ENCODE measurements at places on chromosomes 12 and 14.

DNA sequence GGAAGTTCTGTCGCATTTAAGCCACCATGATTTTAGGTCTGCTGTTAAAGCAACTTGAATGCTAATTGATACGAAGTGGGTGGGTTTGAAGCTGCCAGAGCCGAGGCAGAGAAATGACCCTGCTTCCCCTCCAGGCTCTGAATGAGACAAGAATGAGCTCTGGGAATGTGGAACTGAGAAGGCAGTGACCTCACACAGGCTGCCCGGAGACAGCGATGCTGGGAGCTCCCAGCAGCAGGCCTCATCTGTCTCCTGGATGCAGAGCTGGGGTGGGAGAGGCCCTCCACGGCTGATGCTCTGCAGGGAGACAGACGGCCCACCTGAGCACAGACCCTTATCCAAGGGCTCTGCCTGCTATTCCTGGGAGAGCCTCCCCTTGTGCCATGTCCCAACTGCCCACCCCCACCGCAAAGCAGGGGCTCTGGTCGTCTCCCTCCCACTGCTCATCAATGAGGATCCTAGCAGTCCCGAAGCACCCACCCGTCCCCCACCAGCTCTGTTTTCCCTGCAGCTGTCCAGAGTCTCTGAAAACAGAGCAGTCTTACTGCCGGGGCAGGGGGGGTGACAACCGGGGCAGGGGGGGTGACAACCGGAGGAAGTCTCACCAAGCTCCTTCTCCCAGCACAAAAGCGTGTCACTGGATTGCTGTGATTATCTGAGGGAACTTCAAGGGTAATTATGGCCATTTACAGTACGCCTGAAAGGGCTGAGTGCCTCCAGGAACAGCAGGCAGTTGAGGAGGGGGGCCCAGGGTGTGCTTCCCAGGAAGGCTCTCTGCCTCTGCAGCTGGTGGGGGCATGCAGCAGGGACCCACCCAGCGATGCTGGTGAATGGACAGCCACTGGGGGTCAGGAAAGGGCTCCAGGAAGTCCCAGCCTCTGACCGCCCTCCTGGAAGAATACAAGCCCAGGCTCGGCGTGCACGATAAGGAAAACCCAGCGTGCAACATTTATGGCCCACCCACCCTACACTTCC lies 67.8 kb downstream of the CHGA start:
- DNase-seq: no peak

DNA sequence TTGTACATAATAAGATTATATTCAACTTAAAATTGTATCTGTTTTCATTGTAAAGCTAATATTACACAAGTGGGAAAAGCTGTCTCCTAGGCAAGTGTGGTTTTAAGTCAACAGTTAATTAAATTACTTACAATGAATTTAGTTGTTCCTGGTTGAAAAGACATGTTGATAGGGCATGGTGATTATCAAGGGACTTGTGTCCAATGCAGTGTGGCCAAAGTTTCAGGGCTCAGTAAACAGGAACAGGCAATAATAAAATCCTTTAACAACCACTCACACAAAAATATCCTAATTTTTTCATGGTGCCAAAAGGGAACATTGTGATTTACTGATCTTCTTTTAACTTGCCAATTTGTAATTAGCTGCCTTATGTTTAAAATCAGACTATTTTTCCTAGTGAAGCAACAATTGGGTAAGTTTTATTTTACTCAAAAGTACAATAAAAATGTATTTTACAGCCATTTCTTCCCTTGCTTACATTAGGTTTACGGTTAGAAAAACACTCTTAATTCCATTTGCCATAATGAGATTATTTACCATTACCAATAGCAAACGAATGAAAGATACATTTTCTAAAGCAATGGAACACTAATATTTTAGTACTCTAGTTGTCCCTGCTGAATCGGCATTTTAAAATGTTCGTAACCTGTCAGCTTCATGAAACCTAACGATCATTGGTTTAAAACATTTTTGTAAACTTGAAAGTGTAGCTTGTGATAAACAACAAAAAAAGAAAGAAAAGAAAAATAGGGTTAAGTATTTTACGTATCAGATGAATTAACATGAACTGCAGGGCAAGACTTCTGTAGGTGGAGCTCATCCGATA lies 1.8 kb upstream of the WNK1 start:
- DNase-seq: peak; percentile 51

DNA sequence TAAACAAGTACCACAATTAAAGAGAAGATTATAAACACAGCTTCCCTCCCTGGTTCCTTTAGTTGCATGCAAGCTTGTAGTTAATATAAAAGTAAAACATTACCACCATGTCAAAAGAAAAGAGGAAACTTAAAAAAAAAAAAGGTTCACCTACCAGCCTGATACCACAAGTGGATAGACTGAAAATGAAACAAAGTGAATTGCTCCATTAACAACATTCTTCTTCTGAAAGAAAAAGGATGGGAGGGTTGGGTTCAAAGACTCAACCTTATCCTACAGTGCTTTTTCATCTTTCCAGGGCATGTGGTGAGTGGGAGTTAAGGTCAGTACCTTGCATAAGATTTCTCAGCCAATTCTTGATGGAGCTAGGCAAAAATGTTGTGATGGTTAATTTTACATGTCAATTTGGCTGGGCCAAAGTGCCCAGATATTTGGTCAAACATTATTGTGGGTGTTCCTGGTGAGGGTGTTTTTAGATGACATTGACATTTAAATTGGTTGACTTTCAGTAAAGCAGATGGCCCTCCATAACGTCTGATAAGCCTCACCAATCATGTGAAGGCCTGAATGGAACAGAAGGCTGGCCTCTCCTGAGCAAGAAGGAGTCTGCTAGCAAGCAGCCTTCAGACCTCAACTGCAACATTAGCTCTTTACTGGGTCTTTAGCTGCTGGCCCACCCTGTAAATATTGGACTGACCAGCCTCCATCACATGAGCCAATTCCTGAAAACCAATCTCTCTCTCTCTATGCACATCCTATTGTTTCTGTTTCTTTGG lies 28.8 kb downstream of the VCPKMT start:
- peak; percentile 49 for DNase-seq

- peak; percentile 53 for DNase-seq
Observed at GRCh38 chr14:90518941-90519256, 122.1 kb downstream of the CALM1 start.

DNA sequence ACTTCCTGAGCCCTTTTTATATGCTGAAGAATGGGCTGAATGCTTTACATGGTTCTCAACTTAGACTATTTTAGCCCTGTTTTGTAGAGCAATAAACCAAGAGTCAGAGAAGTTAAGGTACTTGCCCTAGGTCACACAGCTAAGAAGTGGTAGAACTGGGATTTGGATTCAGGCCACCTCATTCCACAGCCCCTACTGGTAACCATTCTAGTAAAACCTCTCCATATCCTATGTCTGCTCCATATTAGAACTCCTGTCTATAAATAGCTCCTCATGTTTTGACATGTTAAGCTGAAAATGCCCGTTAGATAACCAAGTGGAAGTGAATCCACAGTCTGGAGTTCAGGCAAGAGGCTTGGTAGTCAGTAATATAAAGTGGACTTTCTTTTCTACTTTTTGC lies 111.6 kb downstream of the HECTD4 start:
- DNase-seq: no peak

GRCh38 chr14:104107611-104108569 lies 22.4 kb downstream of the ASPG start:
- DNase-seq: no peak

DNA sequence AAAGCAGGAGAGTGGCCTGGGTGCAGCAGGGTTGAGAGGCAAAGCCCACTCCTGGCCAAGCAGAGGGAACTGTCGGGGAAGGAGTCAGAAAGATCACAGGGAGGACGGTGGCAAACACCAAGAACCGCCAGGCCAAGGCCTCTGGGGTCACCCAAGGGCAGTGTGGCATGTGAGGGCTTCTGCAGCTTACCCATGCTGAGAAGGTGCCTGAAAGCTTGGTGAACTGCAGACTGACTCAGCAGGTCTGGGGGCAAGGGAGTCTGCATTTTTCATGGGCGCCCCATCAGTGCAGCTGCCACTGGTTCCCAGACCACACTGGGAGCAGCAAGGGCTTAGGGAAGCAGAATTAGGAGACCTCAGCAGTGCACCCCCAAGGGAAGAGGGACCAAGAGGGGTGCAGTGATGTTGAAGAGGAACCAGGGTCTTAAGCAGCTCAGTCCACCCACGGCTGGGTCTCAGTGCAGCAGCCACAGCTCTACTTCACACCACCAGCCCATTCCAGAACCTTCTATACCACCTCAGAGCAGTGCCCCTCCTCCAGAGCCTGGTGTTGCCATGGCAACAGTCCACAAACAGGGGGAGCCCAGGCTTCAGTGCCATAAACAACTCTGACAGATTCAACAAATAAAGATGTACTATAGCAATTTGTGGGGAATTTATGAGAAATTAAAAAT lies 59.4 kb downstream of the ITPK1 start:
- DNase-seq: no peak

DNA sequence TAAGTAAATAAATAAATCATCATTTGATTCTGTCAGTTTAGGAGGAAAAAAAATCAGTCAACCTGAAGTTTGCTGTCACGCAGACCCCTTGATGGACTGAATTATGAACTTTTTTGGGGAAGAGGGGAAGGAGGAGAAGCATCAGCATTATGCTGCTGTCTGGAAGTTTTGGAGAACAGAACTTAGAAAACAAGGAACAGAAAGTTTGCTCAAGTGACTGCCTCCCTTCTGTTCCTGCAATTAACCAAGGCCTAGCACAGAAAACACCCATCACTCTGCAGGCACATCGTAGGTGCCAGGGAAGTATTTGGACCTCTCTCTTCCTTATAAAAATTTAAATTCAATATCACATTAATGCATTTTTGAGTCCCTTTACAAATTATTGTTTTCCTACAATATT lies 283.8 kb downstream of the VRK1 start:
- DNase-seq: no peak

- peak; percentile 90 for DNase-seq
Observed at GRCh38 chr12:6312529-6313325, 2.2 kb downstream of the PLEKHG6 start.

- no peak for DNase-seq
Observed at GRCh38 chr12:12992418-12993130, 7.5 kb downstream of the HEBP1 start.

DNA sequence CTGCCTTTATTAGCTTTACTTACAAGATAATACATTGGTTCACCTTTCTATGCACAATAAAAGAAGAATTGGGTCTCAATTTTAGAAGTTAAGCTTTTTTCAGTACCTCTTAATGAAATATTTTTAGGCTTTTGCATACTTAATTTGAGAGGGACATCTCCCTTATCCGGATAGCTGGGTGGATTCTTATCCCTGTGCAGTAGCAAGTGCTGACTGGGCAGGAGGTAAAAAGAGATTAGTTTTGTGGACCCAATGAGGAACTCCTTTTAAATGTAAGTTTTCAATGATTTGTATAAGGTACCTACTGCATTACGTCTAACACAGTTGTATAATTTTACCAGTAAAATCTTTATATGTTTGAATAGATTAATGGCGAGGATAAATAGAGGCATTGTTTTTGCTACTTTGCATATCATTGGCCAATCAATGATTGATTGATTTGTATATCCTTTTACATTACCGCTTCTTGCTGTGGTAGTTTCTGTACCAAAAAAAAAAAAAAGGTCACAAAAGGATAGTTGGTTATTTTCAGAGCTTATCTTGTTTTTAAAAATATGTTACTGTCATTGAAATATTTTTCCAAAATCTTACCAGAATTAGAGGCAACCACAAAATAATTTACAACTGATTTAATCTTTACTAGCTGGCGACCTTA lies 2.2 kb downstream of the CPSF6 start:
- no peak for DNase-seq

GRCh38 chr14:50417853-50418252 lies 21.2 kb upstream of the CDKL1 start:
- DNase-seq: no peak

DNA sequence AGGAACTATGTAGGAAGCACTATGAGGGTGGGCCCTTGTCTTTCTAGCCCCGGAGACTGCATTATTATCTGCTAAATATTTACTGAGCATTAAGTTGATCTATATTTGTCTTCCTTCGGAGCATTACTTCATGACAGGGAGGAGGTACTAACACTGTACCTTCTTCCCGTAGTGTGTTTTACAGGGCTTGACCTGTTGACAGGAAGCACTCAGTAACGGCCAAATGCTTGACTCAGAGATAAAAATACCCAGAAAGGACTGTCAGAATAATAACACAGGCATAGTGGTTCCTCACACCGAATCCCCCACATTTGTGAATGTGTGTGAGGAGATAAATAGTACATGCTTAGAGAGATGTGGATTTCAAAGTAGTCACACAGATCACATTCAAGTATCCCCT lies 466.6 kb downstream of the EGLN3 start:
- no peak for DNase-seq

DNA sequence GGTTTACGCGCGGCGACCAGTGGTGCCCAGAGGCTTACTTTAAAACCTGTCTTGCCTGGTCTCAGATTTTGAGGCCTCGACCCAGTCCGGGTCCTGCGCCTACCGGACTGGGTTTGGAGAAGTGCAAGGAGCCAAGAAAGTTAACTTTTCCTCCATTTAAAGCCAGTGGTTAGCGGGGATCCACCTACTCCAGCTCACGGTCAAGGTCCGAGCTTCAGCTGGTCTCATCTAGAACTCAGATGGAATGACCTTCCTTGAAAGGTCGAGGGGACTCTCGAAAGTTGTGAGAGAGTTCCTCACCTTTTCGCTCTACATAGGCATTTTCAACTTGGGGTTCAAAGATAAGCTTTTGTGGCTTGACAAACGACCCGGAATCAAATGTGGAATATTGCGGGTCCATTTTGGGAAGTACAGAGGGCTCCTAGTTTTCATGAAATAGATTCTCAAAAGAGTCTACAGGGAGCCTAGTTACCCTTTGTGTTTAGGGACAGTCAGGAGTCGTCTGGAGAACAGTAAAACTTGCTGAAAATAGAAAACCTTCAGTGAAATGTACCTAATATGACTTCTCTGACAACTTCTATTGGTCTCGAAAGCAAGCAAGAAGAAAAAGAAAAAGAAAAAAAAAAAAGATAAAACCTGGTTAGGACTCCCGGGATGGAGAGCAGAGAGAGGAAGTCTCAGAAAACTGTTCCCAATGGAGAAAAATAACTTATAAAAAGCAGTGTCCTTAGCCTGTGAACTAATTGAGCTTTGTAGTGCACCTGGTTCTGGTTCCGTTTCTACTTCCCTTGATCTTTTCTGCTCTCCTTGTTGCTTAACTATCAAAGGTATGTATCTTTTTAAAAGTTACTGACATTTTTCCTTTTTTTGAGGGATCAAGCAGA lies 1.4 kb downstream of the KCNMB4 start:
- no peak for DNase-seq

GRCh38 chr12:67873355-67873754 lies 115.9 kb upstream of the IFNG-AS1 start:
- peak; percentile 7 for DNase-seq

DNA sequence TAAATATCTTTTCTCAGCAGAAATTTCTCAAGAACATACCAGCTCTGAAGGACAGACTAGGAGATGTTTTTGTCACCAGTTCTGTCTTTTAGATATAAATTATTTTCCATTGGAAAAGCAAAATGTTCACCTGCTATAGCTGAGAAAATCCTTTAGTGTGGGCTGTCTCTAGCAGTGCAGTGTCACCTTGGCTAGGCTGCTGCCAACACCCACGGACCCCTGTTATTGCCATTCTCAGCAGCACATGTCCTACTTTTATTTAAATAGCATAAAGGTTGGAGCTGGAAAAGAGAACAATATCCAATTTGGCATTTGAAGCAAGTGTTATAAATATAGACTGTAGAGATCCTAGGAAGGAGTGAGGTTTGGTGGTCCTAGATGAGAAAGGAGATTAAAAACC lies 156.4 kb downstream of the TPH2 start:
- DNase-seq: no peak

Data from GM12865 (cell line).